Stimulated activated CD8-positive, alpha-beta memory T cell treated with anti-CD3 and anti-CD28 coated beads, Interleukin-2, amount 100 ng/mL, for 1 hour (primary cell): ENCODE measurements at places on chromosomes 11 and 22.

- no peak for DNase-seq
Observed at GRCh38 chr11:68270196-68271022, 1.4 kb downstream of the C11orf24 start.

- no peak for DNase-seq
Observed at GRCh38 chr11:61055776-61056175, 46.5 kb upstream of the CD5 start.

DNA sequence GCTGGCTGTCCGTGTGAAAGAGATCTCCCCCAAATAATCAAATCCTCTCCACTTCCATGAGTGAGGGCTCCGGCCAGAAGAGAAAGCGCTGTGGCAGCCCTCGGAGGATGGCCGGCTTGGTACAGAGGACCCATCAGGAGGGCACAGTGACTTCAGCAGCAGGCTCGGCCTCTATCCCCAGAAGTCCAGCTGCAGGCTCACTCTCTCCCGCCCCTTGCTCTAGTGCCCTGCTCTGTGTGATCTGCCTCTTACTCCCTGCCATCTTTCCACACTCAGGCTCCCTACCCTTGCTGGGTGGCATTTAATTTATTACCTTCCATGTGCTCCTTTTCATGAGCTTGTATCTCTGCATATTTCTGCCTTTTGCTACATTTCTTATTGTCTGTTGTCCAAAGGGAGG, 129.7 kb downstream of the SPATA19 start:
- no peak for DNase-seq

DNA sequence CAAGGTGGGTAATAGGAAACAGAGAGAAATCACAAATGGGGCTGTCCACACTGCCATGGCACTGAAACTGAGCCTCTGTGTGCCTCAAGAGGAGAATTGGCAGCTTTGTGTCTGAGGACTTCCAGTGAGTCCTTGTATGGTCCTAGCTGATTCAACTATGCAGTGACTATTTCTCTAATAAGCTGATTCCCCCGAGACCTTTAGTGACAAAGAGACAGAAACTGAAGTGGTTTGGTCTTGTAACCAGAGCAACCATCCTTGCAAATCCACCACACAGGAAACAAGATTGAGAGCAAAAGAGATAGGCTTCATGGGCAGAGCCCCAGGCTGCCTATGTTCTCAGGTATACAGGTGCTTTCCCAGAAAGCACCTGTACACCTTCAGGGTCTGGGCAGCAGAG, 1038.5 kb downstream of the NTM start:
- DNase-seq, result no peak

DNA sequence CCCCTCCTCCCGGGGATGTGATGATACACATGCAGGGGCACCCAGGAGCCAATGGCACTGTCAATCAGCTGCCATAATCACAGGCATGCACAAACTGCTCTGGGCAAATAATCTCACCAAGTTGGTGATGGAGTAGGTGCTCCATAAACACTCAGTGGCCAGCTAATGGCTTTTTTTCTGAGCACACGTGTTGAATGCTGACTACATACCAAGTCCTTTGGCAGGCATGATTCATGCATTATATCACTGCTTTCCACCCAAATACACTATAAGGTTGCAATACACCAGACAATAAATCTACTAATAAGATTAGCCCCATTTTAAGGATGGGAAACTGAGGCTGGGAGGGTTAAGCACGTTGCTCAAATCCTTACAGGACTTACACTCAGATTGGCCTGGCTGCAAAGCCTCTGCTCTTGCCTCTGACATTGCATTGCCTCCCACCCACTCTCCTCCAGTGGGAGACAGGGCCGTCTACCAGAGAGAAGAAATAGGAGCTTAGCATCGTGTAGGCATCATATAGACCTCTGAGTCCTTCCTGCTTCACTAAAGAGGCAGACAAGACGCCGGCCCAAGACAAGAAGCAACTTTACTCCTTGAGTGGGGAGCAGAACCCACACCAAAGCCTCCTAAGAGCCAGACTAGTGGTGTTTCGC, 32.7 kb upstream of the ACCSL start:
- DNase-seq, result no peak

DNA sequence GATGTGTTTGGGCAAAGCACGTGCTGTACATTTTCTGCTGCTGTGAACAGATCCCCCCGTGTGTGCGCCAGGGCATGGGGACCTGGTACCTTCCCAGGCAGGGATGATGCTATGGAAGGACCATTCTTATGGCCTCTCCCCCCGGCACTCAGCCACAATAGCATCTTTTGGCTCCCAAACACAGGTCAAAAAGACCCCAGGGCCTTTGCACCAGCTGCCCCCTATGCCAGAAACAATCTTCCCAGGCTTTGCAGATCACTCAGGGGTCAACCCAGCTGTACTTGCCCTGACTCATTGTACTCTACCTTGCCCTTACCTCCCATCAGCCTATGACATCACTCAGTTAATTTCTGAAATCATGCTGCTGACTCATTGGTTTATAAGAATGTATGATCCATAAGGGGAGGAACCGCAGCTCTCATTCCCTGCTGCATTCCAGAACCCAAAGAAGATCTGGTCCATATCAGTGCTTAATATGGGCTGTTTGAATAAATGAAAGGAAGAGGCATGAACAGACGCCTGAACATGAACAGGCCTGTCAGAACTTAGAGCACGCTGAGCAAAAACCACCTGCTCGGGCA, 100.7 kb downstream of the CELSR1 start:
- DNase-seq, result no peak

DNA sequence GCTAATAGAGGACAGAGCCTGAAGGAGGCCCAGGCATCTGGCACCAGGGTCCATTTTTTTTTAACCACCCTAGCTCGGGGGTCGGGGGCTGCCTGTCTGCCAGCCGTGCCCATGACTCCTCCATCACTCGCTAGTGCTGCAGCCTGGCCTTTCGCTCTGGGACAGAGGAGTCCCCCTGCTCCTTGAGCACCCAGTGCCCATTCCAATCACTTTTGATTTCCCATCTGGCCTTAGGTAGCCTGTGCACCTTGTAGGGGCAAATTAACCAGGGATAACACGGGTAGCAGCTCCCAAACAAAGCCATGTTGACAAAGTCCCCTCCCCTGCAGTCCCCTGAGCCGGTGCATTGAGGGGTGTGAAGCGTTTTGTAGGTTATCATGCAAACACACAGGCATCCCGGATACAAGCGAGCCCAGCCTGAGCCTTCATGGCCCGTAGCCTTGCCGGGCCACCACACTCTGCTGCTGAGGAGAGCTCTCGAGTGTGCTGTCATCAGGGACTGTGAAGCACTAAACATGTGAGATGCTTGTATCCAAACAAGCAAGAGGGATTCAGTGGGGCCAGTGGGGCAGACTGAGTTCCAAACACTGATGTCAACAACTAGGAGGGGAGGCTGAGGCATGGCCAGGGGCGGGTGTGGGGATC, 208.7 kb downstream of the DSCAML1 start:
- DNase-seq, result no peak

DNA sequence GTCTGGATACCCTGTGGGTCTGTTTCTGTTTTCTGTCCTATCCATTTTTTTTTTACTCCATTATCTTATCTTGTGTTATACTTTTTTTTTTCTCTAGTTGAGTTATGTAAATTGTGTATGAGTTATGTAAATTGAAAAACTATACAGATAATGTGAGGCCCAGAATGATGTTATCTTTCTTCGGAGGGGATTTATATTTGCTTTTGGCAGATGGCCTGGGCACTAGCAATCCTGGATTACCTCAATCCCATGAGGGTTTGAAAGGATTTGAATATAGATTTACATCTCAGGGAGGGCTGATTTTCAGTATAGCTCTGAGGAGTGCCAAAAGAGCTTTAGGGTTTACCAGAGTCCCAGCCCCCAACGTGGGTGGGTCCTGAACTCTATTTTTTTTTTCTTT, 71.0 kb downstream of the CSTPP1 start:
- DNase-seq, result no peak

DNA sequence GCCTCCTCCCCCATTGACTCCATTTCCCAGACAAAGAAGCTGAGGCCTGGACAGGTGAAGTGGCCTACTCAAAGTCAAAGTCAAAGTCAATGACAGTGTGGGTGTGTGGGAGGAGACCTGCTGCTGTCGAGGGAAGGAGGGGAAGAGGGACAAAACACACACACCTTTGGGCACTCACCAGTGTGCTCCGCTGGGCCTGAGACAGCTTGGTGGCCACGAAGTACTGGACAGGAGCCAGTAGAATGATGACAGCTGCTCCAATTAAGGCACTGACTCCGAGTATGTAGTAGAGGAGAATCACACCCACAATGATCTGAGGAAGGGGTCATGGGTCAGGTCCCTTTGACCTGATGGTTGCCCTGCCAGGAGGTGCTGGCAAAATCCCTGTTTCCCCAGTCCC, 33.6 kb downstream of the ABCC8 start:
- no peak for DNase-seq

- DNase-seq, result no peak
Observed at GRCh38 chr11:82043316-82043715, 690.3 kb downstream of the FAM181B start.

- no peak for DNase-seq
Observed at GRCh38 chr11:67405196-67405567, 1.3 kb downstream of the TBC1D10C start.

GRCh38 chr11:89016214-89016613, 49.6 kb downstream of the GRM5 start:
- DNase-seq, result no peak

DNA sequence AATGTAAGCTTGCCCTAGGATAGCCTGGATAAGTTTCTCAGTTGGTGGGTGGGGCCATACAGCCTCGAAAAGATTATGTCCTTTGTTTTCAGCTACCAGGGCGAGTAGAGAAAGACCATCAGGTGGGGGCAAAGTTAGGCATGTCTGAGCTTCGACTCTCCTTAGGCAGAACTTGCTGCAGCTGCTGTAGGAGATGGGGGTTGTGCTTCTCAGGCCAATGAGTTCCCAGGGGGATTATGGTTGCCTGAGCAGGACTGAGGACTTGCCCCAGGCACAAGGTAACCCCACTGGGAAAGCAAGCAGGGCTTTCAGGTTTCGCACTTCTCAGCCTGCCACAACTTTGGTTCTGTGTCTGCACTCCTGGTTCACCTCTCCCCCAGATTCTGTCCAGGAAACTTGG, 173.4 kb upstream of the SESN3 start:
- no peak for DNase-seq

- no peak for DNase-seq
Observed at GRCh38 chr11:93579187-93579751, 36.1 kb upstream of the SMCO4 start.

- DNase-seq, result peak; percentile 75
Observed at GRCh38 chr22:37077802-37078448, 26.4 kb downstream of the KCTD17 start.

GRCh38 chr22:39518144-39518786, 2.1 kb upstream of the ATF4 start:
- no peak for DNase-seq

- no peak for DNase-seq
Observed at GRCh38 chr11:65843811-65844210, 10.0 kb downstream of the SNX32 start.

- DNase-seq, result no peak
Observed at GRCh38 chr22:20591295-20591645, 83.9 kb downstream of the MED15 start.

GRCh38 chr11:15641271-15642045, 526.7 kb downstream of the INSC start:
- DNase-seq, result no peak

- DNase-seq, result no peak
Observed at GRCh38 chr11:122308226-122308625, 192.2 kb upstream of the BLID start.

- no peak for DNase-seq
Observed at GRCh38 chr11:17230867-17231851, 23.4 kb upstream of the PIK3C2A start.

GRCh38 chr11:46018651-46019050, 96.2 kb downstream of the LARGE2 start:
- no peak for DNase-seq

DNA sequence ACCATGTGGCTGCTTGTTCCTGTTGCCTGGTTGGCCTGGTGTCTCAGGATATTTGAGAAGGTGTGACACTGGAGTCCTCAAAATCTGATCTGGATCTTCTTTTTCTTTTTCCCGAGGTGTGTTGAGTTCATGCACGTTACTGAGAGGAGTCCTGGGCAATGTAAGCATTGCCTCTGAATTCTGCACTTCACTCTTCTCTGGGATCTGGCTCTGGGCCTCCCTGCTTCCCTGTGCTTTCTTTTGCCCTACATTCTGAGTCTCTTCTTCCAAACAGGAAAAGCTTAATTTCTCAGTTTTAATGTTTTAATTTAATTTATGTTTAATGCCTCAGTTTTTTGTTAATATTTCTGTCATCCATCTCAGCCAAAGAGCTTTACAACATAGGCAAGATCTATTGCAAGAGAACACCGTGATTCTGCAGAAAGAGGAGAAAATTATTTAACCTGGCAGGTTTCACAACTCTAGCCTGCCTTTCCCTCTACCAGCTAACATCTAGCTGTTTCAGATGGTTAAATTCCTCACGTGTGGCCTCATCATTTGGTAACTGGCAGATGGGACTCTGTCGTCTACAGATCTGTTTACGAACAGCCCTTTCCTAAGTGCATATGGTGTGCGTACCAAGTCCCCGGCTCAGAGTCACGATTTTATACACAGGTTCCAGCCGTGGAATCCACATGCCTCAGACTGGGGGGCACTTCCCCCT, 24.7 kb downstream of the LDLRAD3 start:
- no peak for DNase-seq

DNA sequence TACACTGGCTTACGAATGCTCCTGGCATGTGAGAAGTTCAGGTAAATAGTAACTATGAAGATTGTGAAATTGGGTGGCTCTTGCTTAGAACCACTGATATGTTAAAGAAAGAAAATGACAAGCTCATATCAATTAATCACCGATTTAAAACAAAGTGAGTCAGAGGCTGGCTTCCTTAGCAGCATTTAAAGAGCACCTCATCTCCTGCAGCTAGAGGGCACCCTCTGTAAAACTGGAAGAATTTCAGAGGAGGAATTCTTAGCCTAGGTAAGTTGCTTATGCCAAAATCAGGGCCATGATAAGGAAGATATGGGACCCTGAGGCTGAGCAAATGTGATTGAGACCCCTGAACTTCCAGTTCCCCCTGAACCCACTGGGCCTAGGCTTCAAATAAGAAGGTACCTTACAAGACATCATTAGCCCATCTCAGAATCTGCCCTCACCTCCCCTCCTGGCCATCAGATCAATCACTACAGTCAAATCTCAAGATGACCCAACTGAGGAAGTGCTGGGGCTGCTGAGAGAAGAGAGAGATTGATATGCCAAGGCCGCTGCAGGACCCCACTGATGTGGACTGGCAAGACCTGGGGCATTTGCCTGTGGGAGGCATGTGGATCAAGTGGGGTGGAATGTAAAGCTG, 8.6 kb upstream of the CD3E start:
- DNase-seq, result no peak

DNA sequence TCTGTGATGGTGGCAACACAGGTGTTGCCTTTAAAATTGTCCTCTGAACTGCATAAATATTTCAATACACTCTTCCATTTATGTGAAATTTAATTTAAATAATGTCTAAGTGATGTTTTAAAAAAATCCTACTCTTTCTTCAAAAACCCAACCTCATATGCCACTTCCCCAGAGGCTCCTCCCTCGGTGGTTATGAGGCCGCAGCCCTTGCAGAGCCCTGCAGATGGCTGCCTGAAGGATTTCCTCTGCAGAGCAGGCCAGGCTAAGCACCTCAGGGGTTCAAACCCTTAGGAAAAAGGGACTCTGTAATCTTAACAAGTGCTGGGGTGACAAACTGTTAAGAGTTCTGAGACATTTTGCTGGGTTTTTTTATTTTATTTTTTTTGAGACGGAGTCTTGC, 25.2 kb downstream of the MORC2 start:
- DNase-seq, result peak; percentile 37
